ENCODE measurements at places on chromosomes 5 and 9.

DNA sequence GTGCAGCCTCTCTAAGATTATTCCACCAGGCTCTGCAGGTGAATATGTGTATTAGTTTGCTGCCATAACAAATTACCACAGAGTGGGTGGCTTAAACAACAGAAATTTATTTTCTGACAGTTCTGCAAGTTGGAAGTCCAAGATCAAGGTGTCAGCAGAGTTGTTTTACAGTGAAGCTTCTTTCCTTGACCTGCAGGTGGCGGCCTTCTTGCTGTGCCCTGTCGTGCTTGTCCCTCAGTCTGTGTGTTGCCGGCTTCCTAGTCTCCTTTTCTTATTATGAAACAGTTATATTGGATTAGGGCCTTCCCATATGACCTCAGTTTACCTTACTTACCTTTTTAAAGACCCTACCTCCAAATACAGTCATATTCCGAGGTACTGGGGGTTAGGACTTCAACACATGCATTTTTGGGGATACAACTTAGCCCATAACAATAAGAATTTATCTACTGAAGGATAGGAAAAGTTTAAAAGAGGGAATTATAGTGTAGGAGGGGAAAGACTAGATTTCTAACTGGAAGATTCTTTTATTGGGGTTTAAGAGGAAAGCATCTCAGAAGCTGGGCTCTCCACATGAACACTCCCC lies 97.4 kb downstream of the OSTF1 start:
- peak; percentile 76 for DNase-seq

- DNase-seq: no peak
Observed at GRCh38 chr9:120438111-120438510, 141.9 kb downstream of the CDK5RAP2 start.

- DNase-seq: no peak
Observed at GRCh38 chr5:643351-643801, 31.2 kb downstream of the CEP72 start.

- DNase-seq: no peak
Observed at GRCh38 chr5:68049053-68049713, 166.4 kb upstream of the PIK3R1 start.

Measured in RKO (cell line).